Gastrocnemius medialis (tissue), 4 donors: ENCODE measurements at places on chromosomes 5 and 9. TPM values are rescaled to one million over a fixed set of nuclear protein-coding genes. Genes with fewer than 3 reads are reported as not detected.

PHYHD1 gene
- total RNA-seq: 33.2 TPM

DCAF10 gene
- total RNA-seq: 11.0 TPM

GRCh38 chr5:118902656-118903438 is 85.5 kb downstream of the DTWD2 start:
- no peaks in the 10 kb centered on the region for H3K4me1 ChIP-seq
- no peak for DNase-seq
- no peak overlapping the region for H3K27ac ChIP-seq

GRCh38 chr5:148687427-148687826 is 33.1 kb upstream of the HTR4 start:
- no peaks in the 10 kb centered on the region for H3K36me3 ChIP-seq
- no peak for DNase-seq
- no peaks in the 10 kb centered on the region for H3K4me1 ChIP-seq
- no peaks in the 10 kb centered on the region for H3K27me3 ChIP-seq
- no peak overlapping the region for H3K4me3 ChIP-seq
- no peak overlapping the region for H3K27ac ChIP-seq

DNA sequence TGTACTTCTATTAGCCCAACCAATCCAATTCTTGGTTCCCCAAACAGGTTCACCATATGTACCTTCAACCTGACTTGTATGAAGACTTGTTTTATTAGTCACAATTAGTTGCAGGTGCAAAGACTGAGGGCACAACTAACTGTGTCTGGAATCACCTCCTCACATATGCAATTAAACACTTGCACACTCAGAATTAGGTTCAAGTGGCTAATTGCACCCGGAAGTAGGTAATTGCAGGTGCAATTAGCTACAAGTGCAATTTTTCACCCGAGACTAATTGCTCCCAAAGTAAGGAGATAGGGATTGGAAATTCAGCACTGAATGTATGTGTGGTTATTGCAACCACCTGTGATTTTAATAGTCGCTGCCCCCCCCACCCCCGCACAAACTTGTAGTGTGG is 338.9 kb downstream of the ZSWIM6 start:
- DNase-seq: no peak
- no peak overlapping the region for H3K4me3 ChIP-seq
- H3K36me3 ChIP-seq: no peaks in the 10 kb centered on the region
- H3K27ac ChIP-seq: no peak overlapping the region
- H3K4me1 ChIP-seq: peaks cover 5% of the 10 kb centered on the region
- no peaks in the 10 kb centered on the region for H3K27me3 ChIP-seq

GRCh38 chr9:126611193-126611591 is 2.5 kb upstream of the LMX1B start:
- no peak overlapping the region for H3K27ac ChIP-seq
- H3K4me3 ChIP-seq: peak overlapping the region; percentile 36
- no peak for DNase-seq

DNA sequence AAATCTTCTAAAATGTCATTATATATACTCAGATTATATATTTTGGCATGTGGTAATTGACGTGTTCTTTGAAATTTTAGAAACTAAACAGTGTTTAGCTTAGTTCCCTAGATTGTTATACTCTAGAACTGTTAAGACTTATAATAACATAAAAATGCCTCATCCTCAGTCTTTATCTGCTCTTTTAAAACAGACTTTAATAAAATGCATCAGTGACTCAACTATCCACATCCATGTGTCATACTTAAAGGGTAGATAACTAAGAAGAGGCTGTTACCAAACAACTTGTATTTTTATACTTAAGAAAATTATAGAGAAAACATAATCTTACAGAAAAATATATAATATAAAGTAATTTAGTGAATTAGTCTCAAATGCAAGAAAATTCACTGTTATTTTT is 15.2 kb downstream of the NFIL3 start:
- peaks cover 5% of the 10 kb centered on the region for H3K4me1 ChIP-seq
- no peak overlapping the region for H3K4me3 ChIP-seq
- DNase-seq: no peak
- no peaks in the 10 kb centered on the region for H3K27me3 ChIP-seq
- H3K27ac ChIP-seq: peak overlapping the region; percentile 17

DNA sequence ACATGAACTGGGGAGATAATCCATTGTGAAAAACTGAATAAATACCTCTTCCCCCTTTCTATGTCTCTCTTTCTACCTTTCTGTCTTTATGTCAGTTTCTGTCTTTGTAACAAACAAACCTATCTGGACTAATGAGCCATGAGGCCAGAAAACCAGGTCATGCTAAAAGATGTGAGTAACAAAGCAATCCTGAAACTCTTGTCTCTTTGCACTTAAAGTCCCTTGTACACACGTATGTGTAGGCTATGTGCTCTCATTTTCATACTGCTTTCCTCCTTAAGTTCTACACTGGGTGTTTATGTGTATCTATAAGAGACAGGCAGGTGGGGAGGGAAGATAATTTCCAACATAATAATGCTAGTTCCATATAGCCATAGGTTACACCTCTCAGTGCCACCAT is 123.8 kb upstream of the PTGER4 start:
- H3K27ac ChIP-seq: no peak overlapping the region
- H3K36me3 ChIP-seq: no peaks in the 10 kb centered on the region
- H3K4me3 ChIP-seq: no peak overlapping the region
- DNase-seq: no peak
- no peaks in the 10 kb centered on the region for H3K4me1 ChIP-seq

GRCh38 chr5:93572101-93572607 is 8.9 kb downstream of the NR2F1-AS1 start:
- no peak for DNase-seq
- peaks cover 14% of the 10 kb centered on the region for H3K4me1 ChIP-seq
- H3K36me3 ChIP-seq: no peaks in the 10 kb centered on the region
- H3K27ac ChIP-seq: no peak overlapping the region
- peaks cover 90% of the 10 kb centered on the region for H3K27me3 ChIP-seq

GRCh38 chr9:124855944-124856765 is 2.9 kb downstream of the WDR38 start:
- H3K27me3 ChIP-seq: no peaks in the 10 kb centered on the region
- DNase-seq: no peak
- H3K4me3 ChIP-seq: no peak overlapping the region
- H3K4me1 ChIP-seq: peaks cover 43% of the 10 kb centered on the region

- H3K36me3 ChIP-seq: no peaks in the 10 kb centered on the region
- H3K27me3 ChIP-seq: no peaks in the 10 kb centered on the region
- H3K4me3 ChIP-seq: no peak overlapping the region
- no peak overlapping the region for H3K27ac ChIP-seq
Observed at GRCh38 chr9:97425336-97425972, 13.6 kb downstream of the TDRD7 start.

GRCh38 chr9:17810728-17811571 is 232.1 kb downstream of the SH3GL2 start:
- no peaks in the 10 kb centered on the region for H3K36me3 ChIP-seq
- H3K4me3 ChIP-seq: no peak overlapping the region
- H3K27ac ChIP-seq: no peak overlapping the region
- DNase-seq: no peak
- H3K4me1 ChIP-seq: no peaks in the 10 kb centered on the region

DNA sequence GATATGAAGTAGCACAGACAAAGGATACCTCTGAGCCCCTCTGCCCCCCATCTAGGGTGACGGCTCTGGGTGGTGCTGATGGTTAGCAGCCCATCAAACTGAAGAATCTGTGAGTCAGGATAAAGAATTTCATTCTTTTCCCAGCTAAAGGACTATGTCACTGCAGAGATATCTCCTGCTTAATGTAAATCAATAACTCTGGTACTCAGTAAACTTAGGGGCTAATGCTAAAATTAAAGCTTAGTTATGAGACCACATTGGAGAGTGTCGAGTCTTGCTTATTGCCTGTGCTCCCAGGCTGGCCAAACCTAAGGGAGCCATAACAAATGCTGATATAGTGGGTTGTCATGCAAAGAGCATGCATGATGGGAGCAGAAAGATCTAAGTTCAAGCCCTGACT is 25.6 kb upstream of the ACTBL2 start:
- no peaks in the 10 kb centered on the region for H3K4me1 ChIP-seq
- no peak for DNase-seq
- H3K36me3 ChIP-seq: no peaks in the 10 kb centered on the region
- H3K27ac ChIP-seq: no peak overlapping the region
- H3K27me3 ChIP-seq: no peaks in the 10 kb centered on the region

GRCh38 chr9:92432972-92433548 is 8.8 kb upstream of the OMD start:
- no peak overlapping the region for H3K4me3 ChIP-seq
- no peak overlapping the region for H3K27ac ChIP-seq
- H3K4me1 ChIP-seq: no peaks in the 10 kb centered on the region

DNA sequence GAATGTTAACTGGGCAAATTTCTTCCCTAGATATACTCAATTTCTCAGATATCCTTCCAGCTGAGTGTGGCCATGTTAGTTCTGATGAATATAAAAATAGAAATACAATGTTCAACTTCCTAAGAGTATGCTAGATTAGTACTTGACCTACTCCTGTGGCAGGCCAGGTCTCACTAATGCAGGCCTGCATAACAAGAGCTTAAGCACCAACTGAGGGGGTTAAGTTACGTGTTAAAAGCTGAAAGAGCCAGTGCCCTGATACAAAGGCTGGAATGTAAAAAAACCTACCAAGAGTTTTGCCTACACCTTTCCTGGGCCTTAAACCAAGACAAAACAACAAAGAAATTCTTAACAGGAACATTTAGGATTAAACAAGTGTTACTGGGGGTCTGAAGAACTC is 102.8 kb downstream of the MRPS30 start:
- no peak overlapping the region for H3K4me3 ChIP-seq
- no peaks in the 10 kb centered on the region for H3K27me3 ChIP-seq
- H3K4me1 ChIP-seq: no peaks in the 10 kb centered on the region
- no peaks in the 10 kb centered on the region for H3K36me3 ChIP-seq
- H3K27ac ChIP-seq: no peak overlapping the region
- DNase-seq: no peak

GRCh38 chr9:129853614-129854013 is 18.4 kb downstream of the USP20 start:
- H3K36me3 ChIP-seq: peaks cover 81% of the 10 kb centered on the region
- H3K27ac ChIP-seq: no peak overlapping the region
- no peak overlapping the region for H3K4me3 ChIP-seq
- no peak for DNase-seq
- H3K4me1 ChIP-seq: no peaks in the 10 kb centered on the region
- no peaks in the 10 kb centered on the region for H3K27me3 ChIP-seq

GRCh38 chr9:92522983-92523970 is 12.5 kb downstream of the ECM2 start:
- no peak overlapping the region for H3K4me3 ChIP-seq
- no peaks in the 10 kb centered on the region for H3K4me1 ChIP-seq
- no peaks in the 10 kb centered on the region for H3K27me3 ChIP-seq
- H3K27ac ChIP-seq: no peak overlapping the region
- no peaks in the 10 kb centered on the region for H3K36me3 ChIP-seq

- no peak overlapping the region for H3K4me3 ChIP-seq
- no peaks in the 10 kb centered on the region for H3K27me3 ChIP-seq
- peak overlapping the region; percentile 70 for H3K27ac ChIP-seq
- DNase-seq: no peak
Observed at GRCh38 chr9:94156348-94157049, 72.2 kb downstream of the PTPDC1 start.

GRCh38 chr5:153659039-153659736 is 168.7 kb downstream of the GRIA1 start:
- no peak overlapping the region for H3K4me3 ChIP-seq
- H3K27ac ChIP-seq: no peak overlapping the region
- H3K4me1 ChIP-seq: no peaks in the 10 kb centered on the region
- no peak for DNase-seq
- H3K27me3 ChIP-seq: no peaks in the 10 kb centered on the region
- no peaks in the 10 kb centered on the region for H3K36me3 ChIP-seq

GRCh38 chr5:10329820-10330481 is 22.2 kb upstream of the CMBL start:
- no peaks in the 10 kb centered on the region for H3K27me3 ChIP-seq
- no peak for DNase-seq
- H3K27ac ChIP-seq: peak overlapping the region; percentile 81
- peaks cover 41% of the 10 kb centered on the region for H3K4me1 ChIP-seq
